ENCODE measurements at places on chromosomes 2 and 18.

DNA sequence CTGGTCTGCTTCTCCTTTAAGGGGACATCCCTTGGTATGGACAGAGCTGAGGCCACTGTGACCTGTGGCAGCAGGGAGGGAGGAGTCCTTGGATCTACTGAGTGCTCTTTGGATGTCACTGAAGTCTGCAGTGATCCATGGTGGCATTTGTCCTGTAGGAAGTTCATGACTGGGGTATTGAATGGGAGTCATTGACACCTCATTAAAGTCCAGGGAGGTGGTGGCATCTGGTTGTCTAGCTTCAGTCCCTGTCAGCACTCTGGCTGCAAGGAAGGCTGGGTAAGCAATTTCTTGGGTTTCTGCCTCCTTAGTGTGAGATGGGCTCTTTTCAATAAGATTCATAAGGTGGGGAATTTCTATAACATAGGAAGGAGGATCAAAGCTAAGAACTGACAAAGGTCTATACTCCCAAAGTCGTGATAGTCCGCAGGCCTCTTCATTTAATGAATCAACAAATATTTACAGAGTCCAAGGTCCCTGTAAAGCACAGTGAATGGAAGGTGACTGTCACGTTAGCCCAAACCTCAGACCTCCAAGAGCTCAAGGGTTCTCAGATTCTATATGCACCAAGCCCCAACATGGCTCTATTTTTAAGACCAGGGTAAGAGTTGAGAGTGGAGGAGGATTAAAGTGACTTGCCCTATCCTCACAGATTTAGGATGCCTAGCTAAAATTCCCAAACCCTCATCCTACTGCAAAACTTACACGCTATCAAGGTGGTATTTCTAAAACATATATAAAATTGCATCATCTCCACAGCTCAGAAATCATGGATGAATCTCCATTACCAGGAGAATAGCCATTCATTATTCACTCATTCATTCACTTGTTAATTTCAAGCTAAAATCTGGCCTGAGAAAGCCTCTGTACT is 40.2 kb downstream of the THNSL2 start:
- no peak for DNase-seq

- DNase-seq, result no peak
Observed at GRCh38 chr2:68807821-68808266, 63.4 kb downstream of the BMP10 start.

DNA sequence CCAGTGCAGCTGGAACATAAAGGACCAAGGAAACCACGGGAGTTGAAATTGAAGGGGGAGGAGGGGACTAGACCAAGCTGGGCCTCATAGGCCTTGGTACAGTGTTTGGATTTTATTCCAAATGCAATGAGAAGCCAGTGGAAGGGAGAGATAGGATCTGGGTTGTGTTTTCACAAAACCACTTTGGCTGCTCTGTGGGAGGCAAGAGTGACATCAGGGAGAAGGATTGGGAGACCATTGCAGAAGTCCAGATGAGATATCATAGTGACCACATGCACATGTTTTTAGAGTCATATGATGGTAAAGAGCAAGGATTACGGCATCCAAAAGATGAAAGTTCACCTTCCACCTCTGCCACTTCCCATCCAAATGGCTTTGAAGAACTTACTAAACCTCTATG is 210.2 kb downstream of the PAX3 start:
- no peak for DNase-seq

DNA sequence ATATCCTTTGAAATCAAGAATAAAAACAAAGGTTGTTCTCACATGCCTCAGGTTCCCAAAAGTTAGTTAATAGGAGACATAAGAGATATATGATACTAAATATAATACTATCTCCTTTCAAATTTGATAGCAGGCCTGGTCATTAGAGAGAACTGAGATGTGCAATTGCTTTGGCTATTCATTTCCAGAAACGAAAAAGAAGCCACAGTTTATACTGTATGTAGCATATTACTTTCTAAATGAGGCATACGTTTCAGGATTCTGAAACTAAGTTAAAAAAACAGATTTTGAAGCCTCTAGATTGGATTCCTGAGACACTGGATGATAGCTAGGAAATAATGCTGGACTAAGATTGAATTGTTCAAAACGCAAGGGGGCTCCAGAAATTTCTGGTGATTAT is 7.1 kb downstream of the PPP1R1C start:
- DNase-seq, result no peak

DNA sequence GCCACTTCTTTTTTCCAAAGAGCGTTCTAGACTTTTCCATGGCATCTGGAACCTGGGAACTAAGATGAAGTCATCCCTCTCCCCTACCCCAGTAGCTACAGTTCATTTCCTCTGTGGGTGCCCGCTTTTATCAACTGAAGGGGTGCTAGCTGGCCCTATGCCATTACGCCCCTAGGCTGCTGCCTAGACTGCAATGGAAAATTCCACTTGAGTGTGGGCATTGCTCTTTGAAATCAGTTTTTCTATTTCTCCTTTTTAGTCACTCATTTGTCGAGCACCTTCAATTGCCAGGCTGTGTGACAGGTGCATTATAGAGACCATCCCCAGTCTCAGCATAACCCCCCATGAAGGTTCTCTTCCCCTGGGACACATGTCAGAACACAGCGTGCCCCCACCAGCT is 7.3 kb downstream of the TEX51 start:
- no peak for DNase-seq

- DNase-seq, result no peak
Observed at GRCh38 chr2:171044416-171044815, 115.4 kb downstream of the GORASP2 start.

DNA sequence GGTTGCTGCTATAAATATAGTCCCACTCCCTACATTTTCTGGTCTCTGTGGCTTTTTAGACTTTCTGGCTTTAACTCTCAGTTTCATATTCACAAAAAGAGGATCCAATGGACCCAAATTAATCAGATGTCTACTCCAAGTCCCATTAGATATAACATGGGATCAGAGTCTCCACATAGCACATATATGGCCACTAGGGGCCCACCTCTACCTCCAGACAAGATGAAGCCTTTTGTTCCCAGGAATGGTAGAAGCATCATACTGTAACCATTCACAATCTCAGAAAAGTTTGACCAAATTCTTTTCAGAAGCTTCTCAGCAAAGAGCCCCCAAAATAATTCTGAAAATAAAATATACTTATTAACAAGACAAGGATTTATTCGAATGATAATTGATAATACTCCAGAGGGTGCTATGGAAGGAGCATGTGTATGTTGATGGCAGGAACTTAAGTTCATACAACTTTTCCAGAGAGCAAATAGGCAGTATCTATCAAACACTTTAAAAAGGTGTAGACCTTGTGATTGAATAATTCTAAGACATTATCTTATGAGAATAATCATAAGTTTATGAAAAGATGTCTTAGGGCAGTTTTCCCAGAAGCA is 382.3 kb upstream of the CRIM1 start:
- no peak for DNase-seq

GRCh38 chr2:217363470-217363869 is 503.6 kb upstream of the TNP1 start:
- no peak for DNase-seq

GRCh38 chr2:201130524-201131186 is 14.7 kb downstream of the CFLAR start:
- DNase-seq, result no peak

GRCh38 chr2:200533754-200534153 is 7.7 kb downstream of the SGO2 start:
- DNase-seq, result no peak

DNA sequence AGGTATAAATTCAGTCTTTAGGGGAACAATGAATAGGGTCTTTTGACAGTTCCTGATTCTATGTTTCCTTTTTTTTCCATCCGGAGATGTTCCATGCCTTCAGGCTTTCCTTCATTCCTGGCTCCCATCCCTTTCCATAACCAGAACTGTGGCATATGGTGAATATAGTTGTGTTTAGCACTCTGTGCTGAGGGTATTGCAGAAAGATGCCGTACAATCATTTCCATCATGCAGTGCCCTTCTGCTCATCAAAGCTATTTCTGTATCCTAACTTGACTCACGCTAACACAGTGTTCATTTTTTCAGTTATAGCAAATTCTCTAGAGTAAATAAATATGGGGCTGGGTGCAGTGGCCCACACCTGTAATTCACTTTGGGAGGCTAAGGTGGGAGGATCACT is 131.9 kb upstream of the EML6 start:
- DNase-seq, result peak; percentile 58

DNA sequence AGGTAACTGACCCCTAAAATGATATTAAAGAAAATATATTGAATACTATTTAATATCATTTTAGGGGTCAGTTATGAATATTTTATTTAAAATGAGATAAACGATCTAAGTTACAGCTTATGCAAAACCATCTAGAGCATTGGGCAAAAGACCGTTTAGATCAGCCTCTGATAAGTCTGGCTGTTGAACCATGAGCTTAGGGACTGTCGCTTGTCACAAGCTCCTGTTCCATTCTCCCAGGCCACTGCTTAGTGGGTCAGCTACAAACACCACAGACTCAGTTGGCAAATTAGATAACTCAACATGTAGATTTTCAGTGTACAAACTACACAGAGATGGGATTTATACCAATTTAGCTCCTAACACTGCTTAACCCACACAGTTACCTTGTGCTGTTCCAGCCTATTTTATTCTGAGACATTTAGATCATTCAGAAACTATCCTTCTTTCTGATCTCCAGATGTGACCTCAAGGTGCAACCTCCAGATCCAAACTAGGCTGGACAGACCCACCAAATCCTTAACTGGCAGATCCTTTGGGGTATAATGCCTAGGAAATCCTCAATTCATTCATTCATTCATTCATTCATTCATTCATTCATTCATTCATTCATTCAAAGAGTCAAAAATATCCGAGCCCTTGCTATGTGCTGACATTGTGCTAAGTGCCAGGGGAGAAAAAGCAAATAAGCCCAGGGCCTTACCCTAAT is 82.8 kb downstream of the HRH4 start:
- DNase-seq, result no peak

DNA sequence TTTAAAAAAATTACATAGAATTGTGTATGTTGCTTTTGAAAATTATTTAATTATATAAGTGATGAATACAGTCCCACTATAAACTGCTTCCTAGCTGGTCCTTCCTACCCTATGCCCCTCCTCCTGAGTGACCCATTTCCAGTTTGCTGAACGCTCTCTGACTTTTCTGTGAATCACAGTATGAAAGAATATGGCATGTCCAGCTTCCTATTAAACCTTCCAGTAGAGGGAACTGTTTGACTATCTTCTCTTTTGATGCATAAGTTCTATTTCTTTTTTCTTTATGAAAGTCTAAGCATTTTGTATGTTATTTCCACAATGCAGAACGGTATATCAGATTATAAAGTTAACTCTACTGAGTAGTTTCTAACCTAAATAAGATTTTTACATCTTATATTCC is 41.3 kb downstream of the PSMG2 start:
- peak; percentile 39 for DNase-seq

DNA sequence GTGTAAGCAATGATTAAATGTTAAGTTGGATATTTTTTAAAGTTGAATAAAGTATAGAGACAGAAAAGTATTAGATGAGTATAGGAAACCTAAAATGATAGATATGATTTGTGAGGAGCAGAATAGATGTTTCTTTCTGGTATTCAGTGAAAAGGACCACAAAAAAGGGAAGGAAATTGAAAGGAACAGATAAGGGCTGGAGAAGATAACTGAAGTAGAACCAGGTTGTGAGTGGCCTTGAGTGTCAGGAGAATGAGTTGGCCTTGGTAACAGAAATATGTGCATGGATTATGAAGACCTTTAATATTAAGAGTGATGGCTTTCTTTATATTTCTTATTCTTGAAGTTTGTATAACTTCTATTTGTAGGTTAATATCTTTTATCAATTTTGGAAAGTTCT is 543.5 kb downstream of the METTL4 start:
- no peak for DNase-seq

DNA sequence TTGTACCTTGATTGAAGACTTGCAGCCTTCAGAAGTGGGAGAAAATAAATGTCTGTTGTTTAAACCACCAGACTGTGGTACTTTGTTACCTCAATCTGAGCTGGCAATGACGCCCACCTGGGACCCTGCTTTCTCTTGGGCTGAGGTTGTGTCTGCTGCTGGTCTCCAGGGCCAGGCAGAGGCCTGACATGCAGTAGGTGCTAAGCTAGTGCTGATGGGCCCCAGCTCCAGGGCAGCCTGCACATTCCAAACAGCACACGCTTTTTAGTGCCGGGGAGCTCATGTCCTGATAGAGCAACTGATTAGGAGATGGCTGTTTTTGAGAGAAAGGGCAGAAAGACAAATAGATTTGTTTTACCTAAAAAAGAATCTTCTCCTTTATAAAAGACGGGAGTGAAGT is 664.0 kb upstream of the HS6ST1 start:
- DNase-seq, result no peak

GRCh38 chr2:161998857-161999256 is 75.2 kb downstream of the DPP4 start:
- DNase-seq, result no peak

GRCh38 chr18:36296650-36297416 is 680 bp upstream of the FHOD3 start:
- peak; percentile 63 for DNase-seq

DNA sequence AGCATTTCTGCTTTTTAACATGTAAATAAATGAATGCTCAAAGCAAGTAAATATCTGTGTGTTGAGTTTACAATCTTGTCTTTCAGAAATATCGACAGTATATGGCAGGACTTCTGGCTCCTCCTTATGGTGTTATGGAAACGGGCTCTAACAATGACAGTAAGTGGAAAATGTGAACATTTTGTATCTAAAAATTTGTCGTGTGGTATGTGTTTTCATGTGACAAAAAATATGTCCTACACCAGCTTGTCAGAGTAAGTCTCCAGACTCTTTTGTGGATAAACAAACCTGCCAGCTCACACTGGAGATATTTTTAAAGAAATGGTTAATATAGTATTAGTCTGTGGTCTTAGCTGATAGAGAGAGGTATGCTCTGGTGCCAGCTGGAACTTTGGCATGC is 157.9 kb upstream of the MAP3K20 start:
- no peak for DNase-seq

- DNase-seq, result no peak
Observed at GRCh38 chr2:172552547-172553291, 3.2 kb upstream of the PDK1 start.

GRCh38 chr2:113985554-113986397 is 95.9 kb downstream of the ACTR3 start:
- no peak for DNase-seq

DNA sequence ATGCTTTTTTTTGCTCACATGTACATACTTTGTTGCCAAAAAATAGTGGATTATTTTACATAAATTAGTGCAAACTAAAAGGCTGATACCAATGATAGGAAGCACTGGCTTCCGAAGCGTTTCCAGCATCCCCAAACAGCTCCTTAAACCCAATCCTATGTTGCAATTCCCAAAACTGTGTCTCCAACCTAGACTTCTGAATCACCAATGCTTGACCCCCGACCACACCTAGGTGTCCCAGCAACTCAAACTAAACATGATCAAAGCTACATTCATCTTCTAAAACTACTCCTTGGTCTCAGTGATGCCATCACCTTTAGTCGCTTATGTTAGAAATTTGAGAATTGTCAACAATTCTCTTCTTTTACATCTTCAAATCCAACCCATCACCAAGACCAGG is 13.4 kb downstream of the ATP8B1 start:
- no peak for DNase-seq

DNA sequence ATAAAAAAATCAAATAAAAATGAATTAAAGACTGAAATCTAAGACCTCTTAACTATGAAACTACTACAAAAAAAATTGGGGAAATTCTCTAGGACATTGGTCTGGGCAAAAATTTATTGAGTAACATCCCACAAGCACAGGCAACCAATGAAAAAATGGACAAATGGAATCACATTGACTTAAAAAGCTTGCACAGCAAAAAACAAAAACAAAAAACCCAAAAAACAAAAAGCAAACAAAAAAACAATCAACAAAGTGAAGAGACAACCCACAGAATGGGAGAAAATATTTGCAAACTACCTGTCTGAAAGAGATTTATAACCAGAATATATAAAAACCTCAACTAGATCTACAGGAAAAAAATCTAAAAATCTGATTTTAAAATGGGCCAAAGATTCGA is 63.4 kb upstream of the CHN1 start:
- no peak for DNase-seq
